ENCODE measurements at places on chromosomes 4 and X.

DNA sequence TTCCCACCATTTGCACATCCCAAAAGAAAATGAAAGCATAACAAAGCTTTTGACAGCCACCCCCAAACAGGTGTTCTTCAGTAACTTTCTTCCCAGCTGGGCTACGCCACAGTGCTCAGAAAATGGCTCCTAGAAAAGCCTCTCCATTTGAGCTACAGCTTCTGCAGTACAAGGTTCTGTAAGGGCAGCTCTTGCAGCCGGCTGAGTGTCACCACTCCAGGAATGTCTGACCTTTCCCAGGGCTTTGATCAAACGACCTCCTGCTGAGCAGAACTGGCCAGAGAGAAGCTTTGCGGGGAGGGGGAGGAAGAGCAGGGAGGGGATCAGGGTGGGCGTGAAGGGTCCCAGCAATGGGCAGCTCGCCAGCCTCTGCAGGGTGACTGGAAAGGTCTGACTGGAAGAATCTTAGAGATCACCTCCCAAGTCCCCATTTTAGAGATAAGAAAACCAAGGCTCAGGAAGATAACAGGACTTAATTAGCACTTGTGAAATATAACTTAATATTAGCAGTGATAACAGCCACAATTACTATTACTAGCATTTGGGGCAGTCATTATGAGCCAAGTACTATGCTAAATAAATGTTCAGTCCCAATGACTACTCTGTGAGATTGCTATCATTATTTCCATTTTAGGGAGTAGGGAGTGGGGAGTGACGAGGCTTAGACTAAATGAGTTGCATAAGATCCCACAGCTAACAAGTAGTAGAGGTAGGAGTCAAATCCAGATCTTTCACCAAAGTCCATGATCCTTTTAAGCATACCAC lies 51.1 kb downstream of the LEF1 start:
- no peak for DNase-seq

- no peak for DNase-seq
Observed at GRCh38 chrX:11791090-11791489, 33.1 kb downstream of the MSL3 start.

GRCh38 chr4:70841951-70842350 lies 2.3 kb upstream of the GRSF1 start:
- no peak for DNase-seq

GRCh38 chrX:42694260-42694815 lies 83.6 kb downstream of the PPP1R2C start:
- no peak for DNase-seq

- no peak for DNase-seq
Observed at GRCh38 chr4:48027653-48028052, 11.1 kb downstream of the NIPAL1 start.

- peak; percentile 28 for DNase-seq
Observed at GRCh38 chr4:69881173-69881773, 21.3 kb upstream of the SULT1E1 start.

DNA sequence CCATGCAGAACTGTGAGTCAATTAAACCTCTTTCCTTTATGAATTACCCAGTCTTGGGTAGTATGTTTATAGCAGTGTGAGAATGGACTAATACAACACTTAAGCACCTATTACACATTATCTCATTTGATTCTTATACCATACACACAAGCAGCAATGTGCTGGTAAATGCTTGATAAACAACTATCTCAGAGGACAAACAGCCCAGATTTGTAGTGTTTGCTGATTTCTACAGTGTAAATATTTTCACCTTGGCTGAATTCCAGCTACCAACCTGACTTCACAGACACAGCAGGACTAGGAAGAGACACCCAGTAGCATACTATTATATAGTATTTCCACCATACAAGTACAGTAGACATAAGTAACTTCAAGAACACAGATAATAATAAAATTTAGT lies 406.5 kb upstream of the CNKSR2 start:
- DNase-seq: no peak

DNA sequence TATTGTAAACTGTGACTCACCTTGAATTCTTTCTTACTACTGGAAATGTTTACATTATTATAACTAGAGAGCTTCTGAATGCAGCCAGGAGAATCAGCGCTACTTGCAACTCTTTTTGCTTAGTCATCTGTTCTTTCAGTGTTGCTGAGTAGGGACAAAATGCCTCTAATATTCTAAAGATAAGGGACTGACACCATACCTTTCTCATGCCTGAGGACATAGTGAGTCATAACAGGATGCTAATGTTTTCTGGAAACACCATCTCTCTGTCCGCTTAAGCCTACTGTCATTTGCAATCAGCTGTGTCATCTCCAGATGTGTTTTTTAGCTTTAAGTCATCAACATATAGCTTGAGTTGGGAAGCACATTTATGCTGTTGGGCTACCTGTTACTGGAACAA lies 108.3 kb downstream of the QRFPR start:
- DNase-seq: peak; percentile 81

DNA sequence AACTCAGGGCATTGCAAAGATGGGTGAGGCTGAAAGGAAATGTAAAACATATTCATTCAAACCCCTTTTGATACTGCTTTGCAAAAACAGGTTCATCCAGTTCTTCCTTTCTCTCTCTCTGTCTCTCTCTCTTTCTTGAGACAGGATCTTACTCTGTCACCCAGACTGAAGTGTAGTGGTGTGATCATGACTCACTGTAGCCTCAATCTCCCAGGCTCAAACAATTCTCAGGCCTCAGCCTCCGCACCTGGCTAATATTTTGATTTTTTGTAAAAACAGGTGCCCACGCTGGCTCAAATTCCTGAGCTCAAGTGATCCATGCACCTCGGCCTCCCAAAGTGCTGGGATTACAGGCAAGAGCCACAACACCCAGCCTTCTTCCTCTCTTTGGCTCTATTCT lies 15.6 kb upstream of the DCHS2 start:
- no peak for DNase-seq

DNA sequence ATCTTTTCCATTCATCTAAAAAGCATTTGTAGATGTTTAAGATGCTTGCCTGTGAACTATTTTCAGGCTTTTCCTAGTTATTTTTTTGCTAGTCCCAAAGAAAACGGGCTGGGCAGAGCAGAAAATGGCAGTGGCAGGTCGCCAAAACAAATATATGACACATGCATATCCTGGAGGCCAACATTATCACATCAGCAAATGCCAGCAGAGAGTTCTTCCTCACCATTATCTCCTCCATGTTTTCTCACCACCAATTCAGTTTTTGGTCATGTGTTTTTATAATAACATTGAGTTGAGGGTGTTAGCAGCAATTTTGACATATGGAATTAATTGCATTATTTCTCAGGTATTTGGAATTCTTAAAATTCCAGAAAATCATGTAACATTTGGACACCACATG lies 97.9 kb upstream of the EOLA2 start:
- no peak for DNase-seq

DNA sequence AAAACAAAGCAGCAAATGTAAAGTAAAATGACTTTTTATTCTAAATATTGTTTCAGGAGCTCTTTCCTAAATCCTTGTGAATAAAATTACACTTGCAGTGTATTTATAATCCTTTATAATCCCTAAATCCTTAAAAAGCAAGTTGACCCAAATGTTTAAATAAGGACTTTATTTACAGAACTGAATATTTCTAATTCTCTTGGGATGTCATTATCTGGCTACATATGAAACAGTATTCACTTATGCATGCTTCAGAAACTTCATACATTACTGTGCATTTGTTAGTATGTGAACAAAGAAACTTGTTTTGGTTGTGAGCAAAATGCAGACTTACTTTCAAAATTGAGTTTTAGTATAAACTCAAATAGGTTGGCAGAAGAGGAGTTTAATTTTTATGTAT lies 49.2 kb downstream of the PTTG2 start:
- no peak for DNase-seq

DNA sequence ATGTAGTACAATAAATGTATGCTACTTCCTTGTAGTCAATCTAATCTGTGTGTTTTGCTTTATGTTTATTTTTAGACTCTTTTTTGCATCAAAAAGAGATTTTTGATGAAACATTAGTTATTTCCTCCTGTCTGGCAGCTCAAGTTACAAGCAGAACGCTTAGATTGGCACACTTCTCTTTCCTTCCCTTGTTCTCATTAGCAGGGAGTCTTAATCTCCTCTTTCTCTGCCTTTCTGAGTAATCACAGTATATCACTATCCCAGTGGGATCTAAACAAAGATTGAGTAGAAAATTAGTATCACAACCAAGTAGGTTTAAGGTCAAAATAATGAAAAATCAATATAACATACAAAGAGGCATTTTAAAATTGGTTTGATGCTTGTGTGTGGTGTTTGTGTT lies 1192.6 kb downstream of the C4orf33 start:
- DNase-seq: no peak

GRCh38 chr4:14196131-14196530 lies 568.6 kb upstream of the BOD1L1 start:
- DNase-seq: no peak

- DNase-seq: peak; percentile 3
Observed at GRCh38 chr4:116839826-116840225, 245.6 kb downstream of the TRAM1L1 start.

DNA sequence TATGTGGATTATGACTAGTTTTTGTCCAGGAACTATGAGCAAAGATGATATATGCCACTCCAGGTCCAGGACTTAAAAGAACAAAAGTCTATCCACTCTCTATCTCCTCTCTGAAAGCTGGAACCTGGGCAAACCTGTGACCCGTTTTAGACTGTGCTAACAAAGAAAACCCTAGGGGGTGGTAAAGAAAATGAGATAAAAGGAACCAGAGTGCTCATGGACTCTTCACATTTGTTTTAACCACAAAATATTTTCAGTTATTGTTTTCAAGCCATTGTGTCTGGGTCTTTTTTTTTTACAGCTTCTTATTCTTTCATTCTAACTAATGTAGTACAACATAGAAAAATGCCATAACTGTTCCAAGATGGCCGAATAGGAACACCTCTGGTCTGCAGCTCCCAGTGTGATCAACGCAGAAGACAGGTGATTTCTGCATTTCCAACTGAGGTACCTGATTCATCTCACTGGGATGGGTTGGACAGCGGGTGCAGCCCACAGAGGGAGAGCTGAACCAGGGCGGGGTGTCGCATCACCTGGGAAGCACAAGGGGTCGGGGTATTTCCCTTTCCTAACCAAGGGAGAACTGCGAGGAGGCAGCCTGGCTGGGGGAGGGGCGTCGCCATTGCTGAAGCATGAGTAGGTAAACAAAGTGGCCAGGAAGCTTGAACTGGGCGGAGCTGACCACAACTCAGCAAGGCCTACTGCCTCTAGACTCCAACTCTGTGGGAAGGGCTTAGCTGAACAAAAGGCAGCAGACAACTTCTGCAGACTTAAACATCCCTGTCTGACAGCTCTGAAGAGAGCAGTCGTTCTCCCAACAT lies 45.1 kb downstream of the CHM start:
- peak; percentile 35 for DNase-seq

- no peak for DNase-seq
Observed at GRCh38 chrX:11784543-11784942, 26.5 kb downstream of the MSL3 start.

DNA sequence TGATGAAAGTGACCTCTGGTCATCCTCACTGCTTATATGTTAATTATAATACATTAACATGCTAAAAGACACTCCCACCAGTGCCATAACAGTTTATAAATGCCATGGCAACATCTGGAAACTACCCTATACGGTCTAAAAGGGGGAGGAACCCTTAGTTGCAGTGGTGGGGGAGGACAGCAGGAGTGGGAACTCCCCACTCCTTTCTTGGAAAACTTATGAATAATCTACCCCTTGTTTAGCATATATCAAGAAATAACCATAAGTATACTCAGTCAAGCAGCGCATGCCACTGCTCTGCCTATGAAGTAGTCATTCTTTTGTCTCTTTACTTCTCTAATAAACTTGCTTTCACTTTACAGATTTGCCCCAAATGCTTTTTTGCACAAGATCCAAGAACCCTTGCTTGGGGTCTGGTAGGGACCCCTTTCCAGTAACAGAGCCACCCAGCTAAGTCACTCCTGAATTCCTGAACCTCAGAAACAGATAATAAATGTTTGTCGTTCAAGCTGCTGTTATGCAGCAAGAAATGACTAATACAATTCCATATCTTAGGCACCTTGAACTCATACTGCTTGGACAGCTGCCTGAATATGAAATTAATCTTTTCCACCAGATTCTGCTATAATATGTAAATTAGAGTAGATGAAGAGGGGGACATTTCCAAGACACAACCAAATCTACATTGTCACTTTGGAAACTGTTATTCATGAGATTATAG lies 14.4 kb upstream of the REPS2 start:
- no peak for DNase-seq

DNA sequence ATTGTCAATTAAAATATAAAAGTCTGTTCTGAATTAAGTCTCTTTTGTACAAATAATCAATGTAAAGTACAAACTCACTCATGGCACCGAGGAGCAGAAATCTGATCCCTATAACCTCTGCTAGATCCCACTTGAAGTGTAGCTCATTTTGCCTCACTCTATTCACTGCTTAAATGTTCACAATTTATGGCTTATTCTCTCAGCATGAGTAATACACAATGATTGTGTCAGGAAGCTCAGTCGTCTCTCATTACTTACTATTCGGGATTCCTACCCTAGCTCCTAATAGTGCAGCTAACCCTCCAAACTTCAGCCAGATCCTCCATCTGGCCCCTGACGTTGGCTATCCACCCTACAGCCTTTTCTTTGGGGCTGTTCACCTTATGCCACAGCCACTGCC lies 4.7 kb upstream of the AMMECR1 start:
- no peak for DNase-seq

- no peak for DNase-seq
Observed at GRCh38 chrX:20623448-20623847, 356.7 kb upstream of the RPS6KA3 start.

GRCh38 chrX:123201720-123202119 lies 17.6 kb downstream of the GRIA3 start:
- DNase-seq: no peak

DNA sequence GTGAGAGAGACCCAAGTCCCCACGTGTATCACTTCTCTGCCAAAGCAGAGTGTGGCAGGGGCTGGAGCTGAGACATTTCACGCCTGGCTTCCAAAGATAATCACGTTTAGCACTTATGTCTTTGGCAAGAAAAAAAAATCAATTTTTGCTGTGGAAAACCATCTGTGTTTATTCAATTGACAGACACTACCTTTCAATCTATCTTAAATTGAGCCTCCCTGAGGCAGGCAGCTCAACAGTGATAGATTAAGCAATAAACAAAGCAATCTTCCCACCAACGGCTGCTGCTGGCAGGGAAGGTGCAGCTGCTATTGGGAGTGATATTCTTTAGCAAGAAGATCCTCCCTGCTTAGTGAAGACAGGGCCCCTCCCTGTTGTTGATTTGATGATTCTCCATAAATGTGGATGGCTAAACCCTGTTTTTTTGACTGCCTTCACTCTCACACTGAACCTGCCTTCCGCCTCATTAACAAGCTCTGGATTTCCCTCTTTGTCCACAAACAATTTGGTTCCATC lies 11.6 kb upstream of the MAGEB17 start:
- DNase-seq: no peak

DNA sequence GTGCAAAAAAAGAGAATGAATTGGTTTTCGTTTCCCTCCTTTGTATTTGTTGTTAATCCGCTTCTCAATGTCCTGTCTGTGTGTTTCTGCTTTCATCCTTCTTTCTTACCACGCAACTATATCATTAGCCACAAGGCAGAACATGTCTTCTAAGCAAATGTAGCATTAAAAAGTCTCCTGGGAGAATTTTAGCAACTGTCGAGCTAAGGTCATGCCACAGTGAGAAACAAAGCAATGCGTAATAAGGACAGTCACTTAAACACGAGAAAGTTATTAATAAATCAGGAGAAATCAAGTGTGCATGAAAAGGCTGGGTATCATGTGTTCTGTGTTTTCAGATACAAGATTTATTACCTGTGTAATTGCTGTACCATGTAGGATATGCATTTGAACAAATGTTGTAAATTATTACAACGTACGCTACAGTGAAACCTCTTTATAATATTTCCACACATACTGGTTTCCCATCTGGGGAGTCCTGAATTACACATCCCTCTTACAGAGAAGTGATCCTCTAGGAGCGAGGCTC lies 890.8 kb downstream of the TRIML1 start:
- no peak for DNase-seq

Measured in non-pigmented ciliary epithelial cell (primary cell).